ENCODE measurements at places on chromosomes 2 and 18.

- DNase-seq: no peak
Measured at GRCh38 chr2:198471291-198471690, 666.9 kb downstream of the PLCL1 start.

DNA sequence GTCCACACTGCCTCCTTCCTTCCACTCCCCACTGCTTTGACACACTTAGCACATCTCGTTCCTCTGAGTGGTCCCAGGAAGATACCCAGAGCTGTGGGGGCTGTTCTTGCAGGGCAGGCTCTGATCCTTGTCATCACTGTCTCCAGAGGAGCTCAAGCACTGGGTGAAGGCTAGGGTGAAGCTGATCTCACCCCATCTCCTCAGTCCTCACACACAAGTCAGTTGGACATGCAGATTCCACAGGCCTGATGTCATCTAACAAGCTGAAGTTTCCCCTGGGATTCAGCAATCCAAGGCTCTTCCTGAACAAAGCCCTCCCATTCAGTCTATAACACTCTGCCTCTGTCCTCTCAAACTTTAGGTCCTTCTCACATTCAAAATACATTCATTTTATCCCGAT lies 90.6 kb upstream of the RAB6C start:
- DNase-seq: no peak

GRCh38 chr2:119821266-119821665 lies 61.5 kb downstream of the PTPN4 start:
- no peak for DNase-seq

DNA sequence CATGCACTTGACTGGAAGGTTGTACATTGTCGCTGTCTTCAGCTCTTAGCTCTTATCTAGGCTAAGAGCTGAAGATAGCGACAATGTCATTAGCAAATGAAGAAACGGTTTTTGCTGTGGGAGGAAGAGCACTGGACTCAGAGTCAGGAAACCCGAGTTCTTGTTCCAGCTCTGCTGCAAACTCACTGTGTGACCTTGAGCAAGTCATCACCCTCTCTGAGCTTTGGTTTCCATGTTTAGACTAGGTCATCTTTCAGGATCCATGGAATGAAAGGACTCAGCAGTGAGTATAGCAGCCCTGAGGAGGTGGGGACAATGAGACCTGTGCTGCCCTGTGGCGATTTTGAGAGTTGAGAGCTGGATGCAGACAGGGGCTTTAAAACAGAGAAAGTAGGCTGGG lies 85.3 kb downstream of the ASAP2 start:
- no peak for DNase-seq

DNA sequence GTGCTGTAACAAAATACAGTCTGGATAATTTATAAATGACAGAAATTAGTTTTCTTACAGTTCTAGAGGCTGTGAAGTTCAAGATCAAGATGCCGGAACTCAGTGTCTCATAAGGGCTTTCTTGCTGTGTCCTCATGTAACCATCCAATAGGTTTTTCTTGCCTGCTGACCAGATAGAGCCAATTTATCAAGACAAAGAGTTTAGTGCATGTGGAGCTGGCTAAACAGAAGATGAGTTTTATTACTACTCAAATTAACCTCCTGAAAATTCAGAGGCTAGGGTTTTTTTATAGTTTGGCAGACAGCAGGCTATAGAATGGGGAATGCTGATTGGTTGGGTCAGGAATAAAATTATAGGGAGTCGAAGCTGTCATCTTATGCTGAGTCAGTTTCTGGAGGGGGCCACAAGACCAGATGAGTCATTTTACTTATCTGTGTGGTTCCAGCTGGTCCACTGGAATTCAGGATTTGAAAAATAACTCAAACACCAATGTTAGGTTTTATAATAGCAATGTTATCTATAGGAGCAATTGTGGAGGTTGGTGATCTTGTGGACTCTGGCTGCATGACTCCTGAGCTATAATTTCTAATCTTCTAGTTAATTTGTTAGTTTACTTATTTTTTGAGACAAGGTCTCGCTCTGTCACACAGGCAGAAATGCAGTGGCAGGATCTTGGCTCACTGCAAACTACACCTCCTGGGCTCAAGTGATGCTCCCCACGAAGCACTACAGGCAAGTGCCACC lies 3.2 kb upstream of the PDK1 start:
- DNase-seq: no peak

GRCh38 chr2:69628325-69629021 lies 15.1 kb downstream of the AAK1 start:
- no peak for DNase-seq

DNA sequence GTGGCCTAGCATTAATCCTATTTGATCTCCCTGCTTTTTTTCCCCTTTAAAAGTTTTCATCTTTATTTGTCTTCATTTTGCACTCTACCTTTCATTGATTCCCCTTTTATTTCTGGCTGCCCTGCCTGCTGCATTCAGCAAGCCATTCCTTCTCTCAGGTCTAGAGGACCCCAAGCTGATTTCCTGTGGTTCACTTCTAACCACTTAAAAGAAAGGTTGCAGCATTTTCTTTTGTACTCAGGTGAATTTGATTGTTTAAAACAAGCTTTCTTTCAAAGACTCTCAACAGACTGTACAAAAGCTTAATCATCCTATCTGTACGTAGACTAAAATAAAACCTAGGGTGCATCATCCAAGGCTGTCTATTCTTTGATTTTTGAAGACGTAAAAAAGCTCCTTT lies 160.3 kb downstream of the CSRNP3 start:
- no peak for DNase-seq

- DNase-seq: no peak
Measured at GRCh38 chr2:33433279-33434235, 42.9 kb upstream of the RASGRP3 start.

GRCh38 chr2:149733936-149734685 lies 146.5 kb upstream of the MMADHC start:
- no peak for DNase-seq

GRCh38 chr2:9099341-9099751 lies 95.9 kb upstream of the MBOAT2 start:
- DNase-seq: no peak

DNA sequence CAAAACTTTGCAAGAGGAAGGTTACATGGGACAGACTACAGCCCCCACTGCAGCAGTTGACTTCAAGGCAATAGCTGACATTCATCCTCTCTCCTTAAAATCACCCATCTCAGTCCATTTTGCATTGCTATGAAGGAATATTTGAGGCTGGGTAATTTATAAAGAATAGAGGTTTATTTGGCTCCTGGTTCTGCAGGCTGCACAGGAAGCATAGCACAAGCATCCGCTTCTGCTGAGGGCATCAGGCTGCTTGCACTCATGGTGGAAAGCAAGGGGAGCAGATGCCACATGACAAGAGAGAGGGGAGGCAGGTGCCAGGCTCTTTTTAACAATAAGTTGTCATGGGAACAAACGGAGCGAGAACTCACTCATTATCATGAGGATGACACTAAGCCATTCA lies 646.0 kb downstream of the ZEB2 start:
- no peak for DNase-seq

GRCh38 chr2:195967336-195967735 lies 101.3 kb downstream of the DNAH7 start:
- DNase-seq: no peak

- no peak for DNase-seq
Measured at GRCh38 chr2:130183512-130184373, 1.7 kb downstream of the MZT2B start.

GRCh38 chr2:128557069-128557468 lies 238.4 kb upstream of the HS6ST1 start:
- no peak for DNase-seq

- DNase-seq: no peak
Measured at GRCh38 chr2:192499476-192499875, 304.7 kb upstream of the TMEFF2 start.

- DNase-seq: no peak
Measured at GRCh38 chr2:144521686-144522085, 1.8 kb upstream of the ZEB2 start.

- DNase-seq: no peak
Measured at GRCh38 chr2:156322051-156322685, 10.4 kb downstream of the NR4A2 start.

All from brain pericyte (primary cell).